ENCODE measurements at places on chromosomes 7 and 10.

DNA sequence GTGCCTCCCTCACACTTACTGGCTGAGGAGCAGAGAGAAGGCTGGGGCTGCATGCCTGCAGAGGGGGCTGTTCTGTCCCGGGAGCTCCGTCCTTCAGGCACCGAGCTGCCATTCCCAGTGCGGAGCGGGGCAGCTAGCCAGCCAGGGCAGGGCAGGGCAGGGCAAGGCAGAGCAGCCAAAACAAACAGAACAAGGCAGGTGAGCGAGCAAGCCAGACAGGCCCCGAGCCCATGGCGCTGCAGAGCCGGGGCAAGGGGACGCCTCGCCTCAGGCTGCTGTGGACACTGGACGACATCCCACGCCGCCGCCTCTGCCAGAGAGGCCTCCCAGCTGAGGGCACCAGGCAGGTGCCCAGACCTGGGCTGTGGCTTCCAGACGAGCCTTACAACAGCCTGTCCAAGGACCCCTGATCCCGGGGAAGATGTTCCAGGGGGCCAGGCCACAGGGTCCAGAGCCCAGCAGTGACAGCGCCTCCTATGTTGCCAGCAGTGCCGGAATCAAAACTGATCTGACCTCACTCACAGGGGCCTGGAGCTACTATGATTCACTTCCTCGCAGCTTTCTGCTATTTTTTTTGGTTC, 8.2 kb upstream of the NDST2 start:
- no peak for DNase-seq

GRCh38 chr10:44725404-44725803, 185.7 kb upstream of the TMEM72 start:
- no peak for DNase-seq

- no peak for DNase-seq
Observed at GRCh38 chr7:129005186-129005585, 49.7 kb downstream of the TNPO3 start.

- DNase-seq: no peak
Observed at GRCh38 chr7:27103489-27104226, 1.2 kb upstream of the HOXA2 start.

DNA sequence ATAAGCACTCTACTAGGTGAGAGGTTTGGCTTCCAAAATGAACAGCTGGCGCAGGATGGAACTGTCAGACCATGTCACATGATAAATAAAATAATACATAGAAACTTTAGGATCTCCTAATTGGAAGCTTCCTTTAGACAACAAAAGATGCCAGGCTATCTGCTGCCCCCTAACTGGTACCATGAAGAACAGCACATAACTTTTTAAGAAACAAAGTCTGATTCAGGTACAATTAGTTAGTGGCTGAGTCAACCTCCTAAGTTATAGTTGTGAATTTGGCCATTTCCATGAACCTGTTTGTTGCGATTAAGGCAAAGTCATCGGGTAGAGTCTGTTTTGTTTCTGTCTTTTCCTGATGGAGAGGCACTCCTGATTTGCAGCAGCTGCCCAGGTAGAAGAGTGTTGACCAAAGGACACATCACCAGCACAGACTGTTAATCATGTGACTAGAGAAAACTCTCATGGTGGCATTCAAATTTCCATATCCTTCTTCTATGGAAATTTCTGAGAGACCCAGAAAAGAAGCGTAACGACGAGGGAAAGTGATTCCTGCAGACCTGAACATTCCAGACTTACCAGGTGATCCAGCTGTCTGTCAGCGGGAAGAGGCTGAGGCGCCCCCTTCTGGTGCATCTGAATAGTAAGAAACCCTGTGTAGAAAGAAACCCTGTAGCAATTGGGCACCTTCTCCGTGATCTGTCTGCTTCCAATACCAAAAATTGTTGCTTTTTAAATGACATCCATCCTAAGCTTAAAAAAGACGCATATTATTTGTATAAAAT, 8.6 kb upstream of the INHBA start:
- DNase-seq: no peak

- DNase-seq: no peak
Observed at GRCh38 chr7:129882531-129882930, 70.2 kb downstream of the UBE2H start.

- DNase-seq: no peak
Observed at GRCh38 chr7:12016439-12016838, 184.4 kb upstream of the THSD7A start.

GRCh38 chr10:102676534-102677315, 32.4 kb downstream of the TRIM8 start:
- DNase-seq: no peak

DNA sequence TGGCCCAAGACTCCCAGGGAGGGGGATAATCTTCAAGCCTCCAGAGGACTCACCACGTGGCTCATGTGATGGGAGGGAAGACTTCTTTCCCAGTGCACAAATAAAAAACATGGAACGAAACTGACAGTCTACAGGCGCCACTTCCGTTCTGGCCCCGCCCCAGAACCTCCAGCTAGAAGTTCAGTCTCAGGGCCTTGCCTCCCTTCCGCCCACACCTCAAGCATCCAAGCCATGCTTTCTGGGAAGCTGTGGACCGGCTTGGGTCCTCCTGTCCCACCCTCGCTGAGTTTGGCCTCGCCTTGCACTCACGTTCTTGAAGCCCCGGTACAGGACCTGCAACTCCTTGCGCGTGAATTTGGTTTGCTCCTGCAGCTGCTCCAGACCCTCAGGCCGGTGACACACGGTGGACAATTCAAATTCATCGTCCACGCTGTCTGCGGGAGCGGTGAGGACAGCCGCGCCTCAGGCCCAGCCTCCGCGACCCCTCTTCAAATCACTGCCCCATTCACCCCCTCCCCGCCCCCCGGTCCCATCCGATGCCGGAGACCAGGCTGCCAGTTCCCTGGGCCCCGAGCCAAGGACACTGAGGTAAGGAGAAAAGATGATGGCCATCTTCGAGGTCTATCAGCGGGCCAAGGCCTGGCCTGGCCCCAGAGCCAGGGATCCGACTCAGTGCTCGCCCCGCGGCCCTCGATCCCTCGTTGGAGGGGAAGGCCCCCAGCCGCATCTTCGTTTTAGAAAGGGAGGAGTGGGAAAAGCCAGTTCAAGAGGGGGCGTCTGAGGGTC, 10.7 kb upstream of the OGA start:
- DNase-seq: no peak

DNA sequence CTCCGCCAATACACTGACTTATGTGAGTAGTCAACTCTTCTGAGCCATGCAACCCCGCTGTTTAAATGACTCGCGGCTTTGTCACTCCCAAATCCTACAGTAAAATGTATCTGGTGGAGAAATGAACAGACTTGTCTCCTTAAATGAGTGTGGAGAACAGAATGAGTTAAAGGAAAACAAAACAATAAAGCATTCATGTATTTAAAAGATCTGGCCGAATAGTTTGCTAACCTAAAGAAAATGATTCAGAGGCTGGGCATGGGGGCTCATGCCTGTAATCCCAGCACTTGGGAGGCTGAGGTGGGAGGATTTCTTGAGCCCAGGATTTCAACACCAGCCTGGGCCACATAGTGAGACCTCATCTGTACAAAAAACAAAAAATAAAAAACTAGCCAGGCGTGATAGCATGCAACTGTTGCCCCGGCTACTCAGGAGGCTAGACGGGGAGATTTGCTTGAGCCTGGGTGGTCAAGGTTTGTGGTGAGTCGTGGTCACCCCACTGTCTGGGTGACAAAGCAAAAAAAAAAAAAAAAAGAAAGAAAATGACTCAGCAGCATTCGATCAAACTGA, 86.5 kb upstream of the PFKP start:
- DNase-seq: no peak

GRCh38 chr7:124029396-124030188, 3.3 kb downstream of the TMEM229A start:
- DNase-seq: no peak

DNA sequence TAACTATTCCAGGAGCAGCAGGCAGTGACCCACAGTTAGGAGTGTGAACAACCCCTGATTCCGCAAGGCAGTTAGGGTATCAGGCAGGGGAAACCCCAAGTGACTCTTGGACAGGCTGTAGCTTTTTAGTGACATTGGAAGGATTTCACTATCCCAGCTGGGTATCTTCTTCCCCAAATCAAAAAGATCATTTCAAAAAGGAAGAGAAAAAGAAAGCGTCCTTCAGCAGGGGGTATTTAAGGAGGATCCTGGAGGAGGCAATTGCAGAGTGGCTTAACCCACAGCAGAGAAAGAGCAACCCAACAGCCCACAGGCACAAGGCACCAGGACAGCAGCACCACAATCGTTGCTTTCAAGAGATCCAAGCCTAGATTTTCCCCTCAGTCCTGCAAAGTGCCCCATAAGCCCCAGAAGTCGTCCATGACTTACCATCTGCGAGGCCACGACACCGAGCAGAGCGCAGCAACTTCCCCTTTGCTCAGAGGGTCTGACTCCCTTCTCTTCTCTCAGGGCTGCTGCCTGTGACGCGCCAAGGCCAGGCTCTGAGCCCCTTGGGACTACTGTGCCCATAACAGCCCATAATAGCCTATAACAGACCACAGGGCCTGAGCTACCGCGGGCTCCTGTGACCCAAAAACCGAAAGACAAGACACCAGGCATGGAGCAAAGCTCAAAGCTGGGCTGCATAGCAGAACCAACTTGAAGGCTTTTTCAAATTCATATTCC, 19.8 kb downstream of the PIK3AP1 start:
- DNase-seq: no peak

DNA sequence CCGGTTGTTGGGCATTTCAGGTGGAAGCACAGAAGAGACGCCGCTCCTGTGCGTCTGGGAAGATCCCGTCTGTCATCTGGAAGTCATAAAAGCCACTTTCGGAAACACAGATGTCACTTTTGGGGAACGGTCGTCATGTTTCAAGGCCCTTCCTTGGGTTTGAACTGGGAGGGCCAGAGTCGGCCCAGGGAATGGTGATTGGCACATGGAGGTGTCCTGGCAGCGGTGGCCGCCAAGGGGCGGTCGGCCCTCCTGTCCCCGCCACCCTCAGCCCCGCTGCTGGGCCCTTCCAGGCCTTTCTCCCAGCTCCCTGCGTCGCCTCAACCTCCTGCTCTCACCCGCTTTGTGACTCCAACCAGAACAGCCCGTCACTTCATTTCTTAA, 115.2 kb upstream of the SFMBT2 start:
- DNase-seq: no peak

GRCh38 chr7:106844279-106844997, 20.6 kb upstream of the PIK3CG start:
- DNase-seq: no peak

- no peak for DNase-seq
Observed at GRCh38 chr10:413662-414071, 275.8 kb downstream of the DIP2C start.

DNA sequence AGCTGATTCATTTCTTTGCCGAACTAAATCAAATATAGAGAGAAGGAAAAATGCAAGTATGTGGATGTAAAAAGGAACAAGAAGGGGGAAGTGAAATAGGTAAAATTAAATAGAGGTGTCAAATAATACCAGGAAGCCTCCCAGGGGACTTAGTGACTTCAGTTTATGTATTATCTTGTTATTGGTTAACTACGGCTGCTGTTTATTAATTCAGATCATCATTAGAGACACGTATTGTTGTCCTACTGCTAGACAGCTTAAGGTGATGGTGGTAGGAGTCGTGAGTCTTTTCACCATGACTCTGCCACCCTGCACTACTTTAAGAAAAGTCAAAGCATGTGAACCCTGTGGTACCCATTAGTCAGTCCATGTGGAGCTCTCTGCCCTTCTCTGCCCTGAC, 289.1 kb downstream of the PRKG1 start:
- DNase-seq: no peak

DNA sequence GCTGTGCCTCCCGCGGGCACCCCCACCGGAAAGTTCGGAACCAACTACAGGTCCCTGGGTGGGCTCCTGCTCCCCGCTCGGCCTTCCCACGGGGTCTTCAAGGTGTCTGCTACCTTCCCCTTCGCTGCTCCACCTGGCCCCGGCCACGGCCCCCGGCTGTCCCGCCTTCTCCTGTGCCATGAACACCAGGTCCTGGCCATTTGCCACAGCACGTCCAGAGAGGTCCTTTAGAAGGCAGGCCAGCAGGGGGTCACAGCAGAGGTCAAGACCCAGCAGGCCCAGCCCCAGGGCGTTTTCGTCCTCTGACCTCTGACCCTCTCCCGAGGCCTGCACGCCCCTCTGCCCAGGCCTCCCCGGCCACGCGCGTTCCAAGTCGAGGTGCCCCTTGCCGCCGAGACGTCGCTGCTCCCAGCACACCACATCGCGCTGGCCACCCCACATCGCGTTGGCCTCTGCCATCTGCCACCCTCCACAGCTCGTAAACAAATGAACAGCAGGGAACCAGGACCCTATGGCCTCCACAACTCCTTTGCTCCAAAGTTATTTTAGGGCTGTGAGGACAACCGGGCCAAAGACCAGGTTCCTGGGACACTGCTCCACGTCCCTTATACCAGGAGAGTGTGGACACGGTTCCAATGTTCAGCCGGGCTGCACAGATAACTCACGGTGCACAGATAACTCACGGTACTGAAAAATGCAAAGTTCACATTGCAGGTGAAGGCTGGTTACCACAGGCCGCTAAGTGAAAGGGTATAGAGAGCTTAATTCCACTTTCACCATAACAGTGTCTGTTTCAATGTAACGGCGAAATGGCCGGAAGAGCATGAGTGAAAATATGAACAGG, 74.3 kb downstream of the CFAP46 start:
- no peak for DNase-seq

GRCh38 chr10:29056729-29057128, 232.1 kb upstream of the LYZL1 start:
- DNase-seq: no peak

All from C1 segment of cervical spinal cord (tissue), 14 donors.